ENCODE measurements at places on chromosomes 3 and 15.
A peak's percentile ranks its signal among the peaks of the same experiment; 100 is the strongest.

- no peak for DNase-seq
Observed at GRCh38 chr3:130354430-130354829, 9.0 kb downstream of the COL6A5 start.

DNA sequence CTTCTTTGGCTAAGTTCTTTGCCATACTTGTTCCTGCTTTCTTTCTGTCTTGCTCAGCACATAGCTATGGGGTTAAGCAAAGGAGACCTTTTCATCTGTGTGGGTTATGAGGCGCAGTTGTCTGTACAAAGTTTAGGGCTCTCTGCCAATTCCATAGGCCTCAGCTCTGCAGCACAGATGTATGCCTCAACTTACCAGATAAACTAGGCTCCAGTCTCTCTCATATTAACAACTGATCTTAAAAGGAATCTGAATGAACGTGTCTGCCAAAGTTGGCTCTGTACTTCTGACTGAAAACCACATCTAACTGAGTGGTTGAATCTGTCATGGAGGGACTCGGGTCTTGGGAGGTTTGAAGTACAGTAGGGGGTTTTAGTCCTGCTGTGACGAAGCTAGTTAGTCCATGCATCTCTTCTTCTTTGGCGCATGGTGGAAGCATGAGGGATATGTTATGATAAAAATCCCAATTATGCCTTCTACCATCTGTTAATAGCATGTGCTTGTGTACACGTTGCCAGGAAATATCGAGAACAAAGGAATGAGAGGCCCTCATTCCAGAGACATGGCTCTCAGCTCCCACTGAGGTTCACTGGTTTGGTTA is 114.6 kb upstream of the TSC22D2 start:
- DNase-seq: no peak

- no peak for DNase-seq
Observed at GRCh38 chr15:25481208-25481859, 42.5 kb upstream of the UBE3A start.

DNA sequence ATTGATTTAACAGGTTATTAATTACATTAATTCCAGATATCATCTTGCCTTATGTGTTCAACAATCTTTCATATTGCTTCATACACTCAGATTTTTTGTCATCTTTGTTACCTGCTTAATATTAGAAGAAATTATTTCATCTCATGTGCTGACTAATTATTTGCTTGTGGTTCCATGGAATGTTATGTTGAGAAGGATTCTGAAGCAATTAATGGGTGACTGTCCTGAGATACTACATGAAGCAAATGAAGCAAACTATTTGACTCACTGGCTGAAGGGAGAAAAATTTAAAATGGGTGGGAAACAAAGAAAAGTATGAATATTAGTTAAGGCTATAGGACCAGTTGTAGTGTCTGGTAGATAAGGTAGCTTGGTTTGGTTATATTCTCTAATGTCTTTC is 443.8 kb upstream of the EPHA6 start:
- DNase-seq: no peak

- DNase-seq: no peak
Observed at GRCh38 chr3:20101041-20101440, 60.8 kb downstream of the KAT2B start.

- peak; percentile 55 for DNase-seq
Observed at GRCh38 chr15:65916664-65917406, 47.5 kb downstream of the RAB11A start.

DNA sequence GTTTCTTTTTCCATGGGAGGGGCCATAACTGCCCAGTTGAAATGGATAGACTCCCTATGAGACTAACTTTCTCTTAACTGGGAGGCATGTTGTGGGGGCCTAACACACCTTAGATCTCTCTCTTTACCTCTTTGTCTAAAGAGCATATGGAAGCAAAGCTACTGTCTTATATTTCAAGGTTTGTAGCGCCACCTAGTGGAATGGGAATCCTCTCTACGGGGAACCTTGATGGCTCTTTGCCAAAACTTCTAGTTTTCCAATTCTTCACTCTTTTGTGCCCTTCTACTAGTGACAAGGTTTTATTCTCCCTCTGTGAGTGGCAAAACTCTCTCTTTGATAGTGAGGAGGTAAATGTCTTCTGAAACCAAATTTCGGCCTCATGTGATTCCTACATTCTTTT is 1030.4 kb upstream of the CADM2 start:
- no peak for DNase-seq

GRCh38 chr3:39751286-39751685 is 58.1 kb upstream of the MYRIP start:
- DNase-seq: no peak

DNA sequence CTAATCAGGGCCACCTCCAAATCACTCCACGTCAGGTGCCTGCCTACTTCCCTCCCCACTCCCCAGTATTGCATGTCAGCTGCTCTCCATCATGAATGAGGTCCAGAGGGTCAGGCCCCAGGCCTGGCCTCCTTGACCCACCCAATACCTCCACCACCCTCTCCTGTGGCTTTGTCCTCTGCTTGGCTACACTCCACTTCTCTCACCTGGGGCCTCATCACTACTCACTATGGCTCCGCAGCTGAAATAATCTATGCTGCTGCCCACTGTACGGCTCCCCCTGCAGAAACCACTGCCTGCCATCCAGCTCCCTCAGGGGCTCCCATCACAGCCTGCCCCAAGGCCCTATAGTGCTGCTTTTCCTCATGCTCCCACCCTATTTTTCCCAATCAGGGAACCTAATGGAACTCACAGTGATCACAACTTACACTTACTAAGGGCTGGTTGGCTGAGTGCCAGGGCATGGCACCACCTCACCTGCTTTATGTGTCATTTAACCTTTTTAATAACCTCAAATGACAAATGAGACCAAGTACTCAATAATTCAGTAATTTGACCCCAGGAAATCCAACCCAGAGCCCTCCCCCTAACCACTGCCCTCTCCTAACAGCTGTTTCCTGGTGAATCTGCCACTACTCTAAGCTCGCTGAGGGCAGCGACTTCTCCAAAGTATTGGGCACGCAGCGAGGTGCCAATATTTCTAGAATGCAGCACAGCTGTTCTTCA is 2.3 kb downstream of the GORASP1 start:
- no peak for DNase-seq

DNA sequence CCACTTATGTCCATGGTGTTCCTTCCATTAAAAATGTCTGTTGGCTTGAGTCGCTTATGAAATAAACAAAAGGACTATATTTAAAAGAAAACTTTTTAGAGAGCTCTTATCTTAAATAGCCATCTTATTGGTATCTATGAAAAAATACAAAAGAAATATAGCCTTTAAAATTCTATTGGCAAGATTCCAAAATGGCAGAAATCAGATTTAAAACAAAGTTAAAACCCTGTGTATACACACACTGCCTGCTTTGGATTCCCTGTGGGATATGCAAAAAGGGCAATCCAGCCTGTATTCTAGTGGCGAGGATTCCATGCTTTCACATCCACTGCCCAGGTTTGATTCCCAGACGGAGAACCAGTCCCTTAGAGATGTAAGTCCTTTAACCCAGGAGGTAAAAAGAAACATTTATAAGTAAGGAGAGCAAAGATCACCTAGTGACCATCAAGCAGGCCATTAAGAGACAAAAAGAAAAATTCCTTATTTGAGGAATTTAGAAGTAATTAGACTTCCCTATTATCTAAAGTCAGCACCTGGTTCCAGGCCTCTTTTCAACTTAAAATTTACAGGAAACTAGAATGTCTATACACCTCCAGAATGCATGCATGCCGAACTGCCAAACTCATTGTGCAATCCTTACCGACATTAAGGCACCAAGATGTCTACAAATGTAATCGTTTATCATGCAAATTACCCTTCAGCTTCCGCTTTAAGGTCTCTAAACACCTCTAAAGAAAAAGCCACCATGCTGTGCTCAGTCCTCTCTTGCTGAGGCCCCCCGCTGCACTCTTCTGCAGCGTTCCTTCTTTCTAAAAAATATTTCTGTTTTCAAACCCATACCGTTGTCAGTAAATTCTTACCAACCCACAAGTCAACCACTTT is 69.6 kb upstream of the STRIT1 start:
- DNase-seq: no peak

DNA sequence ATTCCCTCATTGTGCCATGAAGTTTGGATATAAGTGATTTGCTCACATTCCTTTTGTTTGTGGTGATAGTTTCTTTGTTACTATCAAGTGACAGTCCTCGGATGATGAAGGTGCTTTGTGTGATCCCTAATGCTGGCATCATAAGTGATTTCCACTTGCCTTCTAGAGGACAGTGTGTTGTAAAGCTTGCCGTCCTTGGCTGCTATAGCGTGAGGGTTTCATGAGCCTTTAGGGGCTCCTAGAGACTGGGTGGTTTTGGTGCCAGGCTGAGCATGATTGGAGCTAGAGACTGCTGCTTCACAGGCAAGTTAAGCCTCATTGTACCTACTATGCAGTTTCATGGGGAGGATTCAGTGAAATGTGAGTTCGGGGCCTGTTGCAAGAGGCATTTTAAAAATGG is 12.4 kb downstream of the SNRK start:
- DNase-seq: no peak

DNA sequence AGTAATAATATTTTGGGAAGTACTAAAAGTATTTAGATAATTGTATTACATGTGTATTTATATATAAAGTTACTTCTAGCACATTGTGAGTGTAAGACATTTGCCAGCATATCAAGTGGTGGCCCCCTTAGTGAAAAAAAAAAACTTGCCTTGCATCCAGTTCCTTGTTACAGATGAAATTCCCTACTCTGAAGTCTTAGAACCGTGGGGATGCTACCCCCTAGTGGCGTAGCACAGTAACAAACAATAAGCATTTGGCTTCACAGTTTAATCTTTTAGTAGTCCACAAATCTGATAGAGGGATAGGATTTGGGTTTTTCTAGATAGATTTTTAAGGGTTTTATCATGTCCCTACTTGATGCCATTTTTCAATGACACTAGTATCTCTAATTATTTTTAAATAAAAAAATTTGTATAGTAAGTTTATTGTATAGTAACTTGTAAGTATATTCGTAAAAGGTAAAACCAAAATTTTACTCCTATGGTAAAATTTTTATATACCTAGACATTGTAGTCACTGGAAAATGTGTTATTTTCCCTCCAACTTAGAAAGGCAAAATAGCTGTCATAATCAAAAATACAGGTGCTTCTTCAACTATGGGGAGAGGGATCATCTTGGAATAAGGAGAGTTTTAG is 14.3 kb downstream of the SMC4 start:
- DNase-seq: no peak

DNA sequence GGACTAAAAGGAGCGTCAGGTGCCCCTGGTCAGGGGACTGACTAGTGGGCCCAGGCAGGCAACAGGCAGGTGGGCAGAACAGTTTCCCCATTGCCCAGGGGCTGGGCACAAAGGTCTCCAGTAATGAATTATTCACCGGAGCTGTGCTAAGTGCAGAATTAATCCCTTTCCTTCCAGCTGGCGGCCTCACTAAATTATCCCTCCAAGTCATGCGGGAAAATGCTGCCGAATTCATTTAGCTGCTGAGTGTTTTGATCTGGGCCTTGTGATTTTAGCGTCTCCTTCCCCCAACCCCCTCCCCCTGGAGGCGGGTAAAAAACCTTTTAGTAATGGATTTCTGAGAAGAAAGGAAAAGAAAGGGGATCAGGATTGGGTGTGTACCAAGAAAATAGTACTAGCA is 47.2 kb downstream of the CCDC33 start:
- DNase-seq: no peak

- no peak for DNase-seq
Observed at GRCh38 chr15:68770216-68770615, 50.5 kb downstream of the ANP32A start.

DNA sequence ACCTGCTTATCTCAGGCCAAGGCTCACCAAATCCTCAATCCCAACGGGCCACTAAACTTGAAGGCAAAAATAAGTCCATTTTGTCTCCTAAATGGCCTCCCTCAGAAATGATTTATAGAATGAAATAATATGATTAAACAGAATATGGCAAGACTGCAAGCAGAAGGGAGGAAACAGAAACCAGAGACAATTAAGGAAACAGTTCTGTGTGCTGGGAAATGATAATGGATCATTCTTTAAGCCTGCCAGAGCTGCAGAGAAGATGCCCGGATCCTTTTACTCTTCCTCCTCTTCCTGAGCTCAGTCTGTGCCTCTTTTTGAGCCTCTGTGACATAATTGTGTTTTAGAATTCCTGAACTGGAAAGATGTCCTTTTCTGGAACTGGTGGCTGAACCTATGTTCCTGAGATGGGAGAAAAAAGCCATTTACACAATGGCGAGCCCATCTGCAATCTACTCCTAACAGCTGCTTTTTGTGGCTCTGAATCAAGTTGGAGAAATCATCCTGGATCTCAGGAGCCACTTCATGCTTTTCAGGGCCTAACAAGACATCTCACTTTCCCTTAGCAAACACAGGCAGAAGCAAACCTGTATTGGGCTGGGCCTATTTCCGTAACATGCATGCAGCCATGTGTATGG is 2.8 kb upstream of the ABHD2 start:
- no peak for DNase-seq

- no peak for DNase-seq
Observed at GRCh38 chr3:122366379-122366749, 16.7 kb downstream of the MIX23 start.

DNA sequence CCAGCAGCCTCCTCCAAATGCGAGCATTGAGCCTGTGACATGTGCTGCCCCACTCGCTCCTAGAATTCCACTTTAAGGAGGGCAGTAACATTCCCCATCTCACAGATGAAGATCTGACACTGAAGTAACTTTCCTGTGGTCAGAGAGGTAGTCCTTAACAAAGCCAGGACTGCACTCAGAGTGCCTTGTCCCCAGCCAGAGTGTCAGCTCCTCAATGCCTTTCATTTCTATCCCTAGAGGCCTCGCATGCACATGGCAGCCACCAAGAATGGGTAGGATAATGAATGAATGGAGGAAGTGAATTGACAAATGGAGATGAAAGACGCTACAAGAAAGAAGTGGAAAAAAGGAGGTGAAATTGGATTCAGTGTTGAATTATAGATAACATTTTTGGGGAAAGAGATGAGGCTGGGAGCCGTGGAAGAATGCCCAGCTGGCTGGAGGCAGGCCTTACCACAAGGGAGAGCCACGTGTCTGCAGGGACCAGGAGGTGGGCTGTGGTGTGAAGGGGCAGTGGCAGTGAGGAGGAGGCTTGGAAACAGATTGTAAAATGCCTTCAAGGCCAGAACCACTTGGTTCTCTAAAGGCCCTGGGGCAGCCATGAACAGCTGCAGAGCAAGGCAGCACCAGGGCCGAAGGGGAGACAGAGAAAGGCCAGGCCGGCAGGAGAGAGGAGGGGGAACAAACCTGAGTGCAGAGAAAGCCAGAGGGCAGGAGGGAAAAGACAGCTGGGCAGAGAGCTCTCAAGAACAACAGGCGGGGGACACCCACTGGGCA is 10.4 kb downstream of the CFAP92 start:
- DNase-seq: no peak

DNA sequence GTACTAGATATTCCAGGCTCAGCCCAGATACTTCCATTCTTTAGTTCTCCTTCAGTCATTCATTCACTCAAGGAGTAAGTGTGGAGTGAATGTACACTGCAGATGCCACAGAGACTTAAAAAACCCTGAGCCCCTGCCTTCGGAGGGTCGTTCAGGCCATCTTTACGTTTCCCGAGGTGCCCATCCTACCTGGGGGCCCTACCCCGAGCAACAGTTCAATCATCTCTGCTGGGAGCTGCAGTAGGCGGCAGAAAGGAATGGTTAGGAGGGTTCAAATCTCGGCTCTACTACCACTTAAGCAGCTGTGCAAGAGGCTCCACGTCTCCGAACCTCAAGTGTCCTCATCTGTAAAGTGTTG is 613 bp downstream of the SEC13 start:
- no peak for DNase-seq

- no peak for DNase-seq
Observed at GRCh38 chr15:78790027-78790426, 21.2 kb downstream of the ADAMTS7 start.

Measured in GM12892 (cell line).